ENCODE measurements at places on chromosomes 1 and 21. TPM values are rescaled to one million over a fixed set of nuclear protein-coding genes. Genes with fewer than 3 reads are reported as not detected.

The KLF17 gene
- 0.28 TPM for total RNA-seq

The GBP7 gene
- total RNA-seq = not detected

The MCM3AP gene
- total RNA-seq = 63.1 TPM

The IVNS1ABP gene
- 26.7 TPM for total RNA-seq

The NSL1 gene
- 32.8 TPM for total RNA-seq

The RGS7 gene
- total RNA-seq = 0.72 TPM

The NUDC gene
- total RNA-seq = 34.8 TPM

The ERG gene
- total RNA-seq = not detected

The NPPA gene
- total RNA-seq = not detected

The ETV3L gene
- not detected for total RNA-seq

- DNase-seq = peak; percentile 43
Measured at GRCh38 chr1:63454269-63454668, 68.8 kb downstream of the ITGB3BP start.

GRCh38 chr1:31696242-31696641 lies 7.6 kb downstream of the COL16A1 start:
- DNase-seq = no peak

DNA sequence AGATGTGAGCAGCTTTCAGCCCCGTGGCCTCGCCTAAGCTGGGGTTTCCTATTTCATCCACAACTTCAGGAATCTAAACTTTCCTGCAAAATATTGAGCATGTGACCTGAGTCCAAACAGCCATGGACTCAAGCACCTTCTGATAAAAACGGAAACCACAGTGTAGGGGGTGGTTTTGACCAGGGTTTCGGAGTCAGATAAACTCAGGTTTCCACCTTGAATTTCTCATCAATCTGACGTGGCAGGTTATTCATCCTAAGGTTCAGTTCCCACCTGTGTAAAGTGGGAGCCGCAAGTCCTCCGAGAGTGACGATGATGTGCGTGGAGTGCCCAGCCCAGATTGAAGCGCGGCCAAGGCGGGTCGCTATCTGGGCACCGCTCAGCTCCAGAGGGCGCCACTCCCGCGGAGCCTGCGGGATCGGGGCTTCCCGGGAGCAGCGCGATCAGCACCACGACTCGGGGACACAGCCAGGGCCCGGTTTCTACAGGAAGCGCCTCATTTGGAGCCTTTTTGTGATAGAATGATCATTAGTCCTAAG lies 871 bp upstream of the ETS2 start:
- DNase-seq = peak; percentile 54

- no peak for DNase-seq
Measured at GRCh38 chr1:16972189-16972895, 8.1 kb downstream of the MFAP2 start.

GRCh38 chr1:186670297-186671135 lies 9.7 kb downstream of the PTGS2 start:
- DNase-seq = no peak

- no peak for DNase-seq
Measured at GRCh38 chr1:12774801-12775345, 1.3 kb downstream of the PRAMEF12 start.

- DNase-seq = no peak
Measured at GRCh38 chr1:178939338-178940067, 68.6 kb upstream of the ANGPTL1 start.

GRCh38 chr1:90839323-90839722 lies 122.2 kb upstream of the BARHL2 start:
- no peak for DNase-seq

DNA sequence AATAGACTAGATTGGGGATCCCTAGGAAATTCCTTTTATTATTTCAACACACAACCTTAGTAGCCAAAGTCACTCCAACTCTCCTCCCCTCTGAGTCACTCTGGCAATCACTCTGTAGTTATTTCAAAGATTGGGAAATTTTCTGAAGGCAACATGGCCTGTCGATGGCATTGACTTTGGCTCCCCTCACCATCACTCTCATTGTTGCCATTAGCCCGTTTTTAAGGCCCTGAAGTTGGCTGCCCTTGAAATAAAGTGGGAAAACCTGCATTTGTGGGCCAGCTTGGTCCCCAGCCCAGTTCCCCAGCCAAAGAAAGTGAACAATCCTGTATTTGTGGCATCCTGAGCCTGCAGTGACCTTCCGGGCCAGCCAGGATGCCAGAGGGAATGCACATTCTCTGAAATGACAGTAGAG lies 52.5 kb downstream of the CDC7 start:
- peak; percentile 80 for DNase-seq

GRCh38 chr1:2489615-2490014 lies 13.5 kb downstream of the PLCH2 start:
- DNase-seq = no peak

DNA sequence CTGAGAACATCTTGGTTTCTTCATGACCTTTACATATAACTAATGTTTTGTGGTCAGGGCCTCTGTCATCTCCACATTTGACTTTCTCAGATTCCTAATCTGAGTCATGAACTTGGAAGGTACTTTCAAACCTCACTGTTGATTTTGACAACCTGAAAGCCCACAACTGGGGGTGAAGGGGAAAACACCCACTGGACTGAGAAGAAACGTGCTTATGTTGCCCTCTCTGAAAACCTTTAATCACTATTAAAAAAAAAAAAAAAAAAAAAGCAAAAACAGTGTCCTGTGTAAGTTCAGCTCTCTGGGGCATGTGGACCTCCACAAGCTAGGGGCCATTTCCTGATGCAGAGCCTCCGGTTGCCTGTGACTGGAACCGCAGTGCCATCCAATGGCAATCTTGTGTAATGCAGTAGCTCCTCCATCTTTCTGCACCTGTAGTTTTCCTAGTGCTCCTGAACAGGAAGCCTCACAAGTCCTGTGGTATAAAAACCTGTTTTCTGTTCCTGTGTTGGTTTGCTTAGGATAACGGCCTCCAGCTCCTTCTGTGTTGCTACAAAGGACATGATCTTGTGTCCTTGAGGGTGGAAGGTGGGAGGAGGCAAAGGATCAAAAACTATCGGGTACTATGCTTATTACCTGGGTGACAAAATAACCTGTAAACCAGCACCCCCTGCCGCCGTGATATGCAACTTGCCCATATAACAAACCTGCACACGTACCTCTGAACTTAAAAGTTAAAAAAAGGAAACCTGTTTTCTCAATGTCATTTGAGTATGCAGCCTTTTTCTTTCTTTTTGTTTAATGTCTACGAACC lies 124.5 kb downstream of the ZNF648 start:
- no peak for DNase-seq

DNA sequence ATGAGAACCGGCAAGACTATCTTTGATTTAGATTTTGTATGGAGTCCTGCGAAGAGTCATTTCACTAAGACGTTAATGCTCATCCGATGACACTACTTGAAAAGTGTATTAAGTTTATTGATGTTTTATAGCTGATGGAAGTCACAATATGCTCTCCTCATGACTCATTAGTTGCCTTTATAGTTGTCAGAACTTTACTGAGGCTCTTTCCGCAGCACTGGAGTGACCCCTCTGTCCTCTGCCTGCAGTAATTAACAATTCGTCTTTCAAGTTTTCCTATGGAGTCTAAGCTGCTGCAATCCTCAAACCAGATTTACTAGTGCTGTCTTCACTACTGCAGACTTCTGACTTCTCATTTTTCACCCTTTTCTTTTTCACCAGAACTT lies 853 bp downstream of the USP16 start:
- peak; percentile 22 for DNase-seq

DNA sequence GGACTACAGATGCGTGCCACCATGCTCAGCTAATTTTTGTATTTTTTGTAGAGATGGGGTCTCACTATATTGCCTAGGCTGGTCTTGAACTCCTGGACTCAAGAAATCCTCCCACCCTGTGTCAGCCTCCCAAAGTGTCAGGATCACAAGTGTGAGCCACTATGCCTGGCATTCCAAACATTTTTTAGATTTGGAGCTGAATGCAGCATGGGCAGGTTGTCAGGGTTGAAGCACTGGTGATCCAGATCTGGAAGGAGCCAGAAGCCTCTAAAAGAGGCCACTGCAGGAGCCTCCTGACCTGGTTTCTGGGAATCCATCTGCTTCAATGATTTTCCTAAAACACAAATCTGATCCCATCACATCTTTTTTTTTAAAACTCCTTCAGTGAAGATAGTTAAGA lies 1.8 kb upstream of the CTPS1 start:
- no peak for DNase-seq

DNA sequence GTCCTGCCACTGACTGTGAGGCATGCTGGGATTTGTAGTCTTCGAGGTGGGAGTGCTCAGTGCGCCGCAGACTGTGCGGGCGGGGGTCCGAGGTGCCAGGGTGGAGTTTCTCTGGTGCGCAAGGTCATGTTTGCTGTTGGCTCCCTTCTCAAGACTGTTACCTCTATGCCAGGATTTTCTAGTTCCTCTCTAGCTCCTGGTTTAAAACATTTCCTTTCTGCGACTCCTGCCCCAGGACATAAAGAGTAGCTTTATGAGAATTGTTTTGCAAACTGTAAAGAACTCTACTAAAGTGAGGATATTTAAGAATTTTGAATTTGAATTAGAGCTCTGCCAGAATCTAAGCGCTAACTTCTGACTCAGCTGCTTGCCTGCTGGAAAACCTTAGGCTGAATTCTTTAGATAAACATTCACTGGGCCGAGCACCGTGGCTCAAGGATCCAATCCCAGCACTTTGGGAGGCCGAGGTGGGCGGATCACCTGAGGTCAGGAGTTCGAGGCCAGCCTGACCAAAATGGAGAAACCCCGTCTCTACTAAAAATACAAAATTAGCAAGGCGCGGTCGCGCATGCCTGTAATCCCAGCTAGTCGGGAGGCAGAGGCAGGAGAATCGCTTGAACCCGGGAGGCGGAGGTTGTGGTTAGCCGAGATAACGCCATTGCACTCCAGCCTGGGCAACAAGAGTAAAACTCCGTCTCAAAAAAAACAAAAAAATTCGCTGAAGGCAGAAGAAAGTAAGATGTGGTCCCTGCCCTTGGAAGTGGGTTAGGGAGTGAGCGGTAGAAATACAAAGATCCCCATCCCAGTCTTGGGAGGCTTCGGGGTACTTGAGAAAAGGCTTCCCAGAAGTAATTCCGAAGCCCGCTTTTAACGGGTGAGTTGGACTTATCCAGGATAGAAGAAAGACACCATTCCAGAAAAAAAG lies 992 bp upstream of the USP48 start:
- peak; percentile 83 for DNase-seq
